ENCODE measurements at places on chromosomes 5 and 9. TPM values are rescaled to one million over a fixed set of nuclear protein-coding genes. Genes with fewer than 3 reads are reported as not detected.
A peak's percentile ranks its signal among the peaks of the same experiment; 100 is the strongest.

JAKMIP2 gene
- total RNA-seq = 31.0 TPM

- H3K27ac ChIP-seq = no peak overlapping the region
- H3K27me3 ChIP-seq = no peaks in the 10 kb centered on the region
- H3K4me3 ChIP-seq = no peak overlapping the region
- DNase-seq = no peak
Measured at GRCh38 chr9:136602193-136602885, 56.5 kb upstream of the NOTCH1 start.

CER1 gene
- 0.79 TPM for total RNA-seq

DNA sequence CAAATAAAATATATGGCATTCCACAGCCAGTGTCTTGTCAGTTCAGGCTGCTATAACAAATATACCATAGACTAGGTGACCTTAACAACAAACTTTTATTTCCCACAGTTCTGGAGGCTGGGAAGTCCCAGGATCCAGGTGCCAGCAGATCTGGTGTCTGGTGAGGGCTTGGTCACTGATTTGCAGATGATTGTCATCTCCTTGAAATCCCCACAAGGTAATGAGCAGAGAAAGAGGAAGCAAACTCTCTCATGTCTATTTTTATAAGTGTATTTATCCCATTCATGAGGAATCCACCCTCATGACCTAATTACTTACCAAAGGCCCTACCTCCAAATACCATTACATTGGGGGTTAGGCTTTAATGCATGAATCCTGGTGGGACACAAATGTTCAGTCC lies 663.2 kb downstream of the TLR4 start:
- no peak overlapping the region for H3K4me3 ChIP-seq
- H3K36me3 ChIP-seq = no peaks in the 10 kb centered on the region
- H3K4me1 ChIP-seq = no peaks in the 10 kb centered on the region
- no peak overlapping the region for H3K27ac ChIP-seq
- DNase-seq = no peak
- H3K27me3 ChIP-seq = no peaks in the 10 kb centered on the region

- H3K36me3 ChIP-seq = no peaks in the 10 kb centered on the region
- no peak overlapping the region for H3K4me3 ChIP-seq
- no peaks in the 10 kb centered on the region for H3K27me3 ChIP-seq
- no peaks in the 10 kb centered on the region for H3K4me1 ChIP-seq
- peak; percentile 51 for DNase-seq
Measured at GRCh38 chr5:175864296-175864695, 7.1 kb upstream of the CPLX2 start.

PCDHA9 gene
- 4.1 TPM for total RNA-seq

GRCh38 chr5:178641711-178642110 lies 14.9 kb upstream of the CLK4 start:
- H3K4me1 ChIP-seq = no peaks in the 10 kb centered on the region
- H3K36me3 ChIP-seq = no peaks in the 10 kb centered on the region
- H3K27me3 ChIP-seq = no peaks in the 10 kb centered on the region
- no peak overlapping the region for H3K27ac ChIP-seq
- no peak overlapping the region for H3K4me3 ChIP-seq
- DNase-seq = no peak

RAI14 gene
- total RNA-seq = 36.0 TPM

KCNMB1 gene
- 0.30 TPM for total RNA-seq

TXNDC15 gene
- total RNA-seq = 96.5 TPM

DNA sequence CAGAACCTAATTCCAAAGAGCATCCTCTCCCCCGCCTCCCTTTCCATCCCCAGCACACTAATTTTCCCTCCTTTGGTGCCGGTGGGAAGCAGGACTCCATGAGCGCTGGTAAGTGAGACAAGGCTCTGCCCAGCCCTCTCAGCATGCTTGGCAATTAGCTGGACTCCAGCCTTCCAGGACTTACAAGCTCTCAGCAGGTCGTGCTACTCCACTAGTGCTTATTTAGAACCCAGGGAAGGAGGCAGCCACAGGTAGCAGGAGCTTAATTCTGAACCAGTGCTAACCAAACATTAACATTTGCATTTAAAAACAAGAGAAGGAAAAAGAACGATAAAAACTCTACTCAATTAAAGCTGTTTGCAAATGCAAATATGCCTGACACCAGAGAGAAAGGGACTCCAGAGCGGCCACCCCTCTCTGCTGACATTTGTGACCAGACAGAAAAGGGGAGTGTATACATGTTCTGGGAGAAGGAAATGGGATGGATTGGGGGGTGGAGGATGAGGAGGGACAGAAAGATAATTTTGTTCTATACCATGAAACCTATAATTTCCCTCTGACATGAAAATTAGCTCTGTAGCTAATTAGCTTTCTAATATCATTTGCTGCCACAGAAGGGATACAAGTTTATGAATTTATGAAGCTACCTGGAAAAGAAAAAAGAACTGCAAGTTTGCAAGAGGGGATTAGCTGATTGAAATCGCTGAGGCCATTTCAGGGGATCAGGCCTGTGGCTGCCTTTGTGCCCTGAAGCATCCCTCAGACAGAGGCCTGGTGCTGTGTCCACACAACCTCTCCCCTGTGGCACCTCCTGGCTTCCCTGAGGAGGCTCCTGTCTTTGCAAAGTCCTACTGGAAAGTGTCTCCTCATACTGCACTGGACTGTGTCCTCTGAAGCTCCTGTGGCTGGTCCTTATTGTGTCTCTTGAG lies 266.3 kb downstream of the SEC61B start:
- H3K4me3 ChIP-seq = no peak overlapping the region
- no peaks in the 10 kb centered on the region for H3K4me1 ChIP-seq
- no peak overlapping the region for H3K27ac ChIP-seq
- no peaks in the 10 kb centered on the region for H3K36me3 ChIP-seq

DNA sequence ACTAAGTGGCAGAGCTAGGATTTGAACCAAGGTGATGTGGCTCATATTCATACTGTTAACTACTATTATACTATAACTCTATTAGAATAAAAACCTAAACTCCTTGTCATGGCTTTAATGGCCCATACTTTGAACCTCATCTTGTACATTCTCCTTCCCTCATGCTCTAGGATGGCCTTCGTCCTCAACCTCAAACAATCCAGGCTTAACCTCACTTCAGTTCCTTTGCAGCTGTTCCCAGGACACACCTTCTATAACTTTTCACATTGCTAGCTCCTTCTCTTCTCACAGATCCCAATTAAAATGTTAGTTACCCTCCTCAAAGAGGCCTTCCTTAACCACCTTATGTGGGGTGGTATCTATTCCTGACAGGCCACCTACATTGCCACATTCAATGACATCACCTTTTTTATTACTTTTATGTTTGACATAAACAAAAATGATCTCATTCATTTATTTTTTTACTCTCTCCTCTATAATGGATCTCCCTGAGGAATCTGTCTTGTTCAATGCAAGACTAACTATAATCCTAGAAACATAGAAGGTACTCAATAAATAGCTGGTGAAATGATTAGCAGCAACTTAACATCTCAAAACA lies 53.7 kb downstream of the CEP120 start:
- no peak overlapping the region for H3K27ac ChIP-seq
- no peak overlapping the region for H3K4me3 ChIP-seq
- H3K36me3 ChIP-seq = peaks cover 3% of the 10 kb centered on the region
- DNase-seq = no peak

- no peaks in the 10 kb centered on the region for H3K27me3 ChIP-seq
- H3K36me3 ChIP-seq = no peaks in the 10 kb centered on the region
- H3K27ac ChIP-seq = no peak overlapping the region
- no peak overlapping the region for H3K4me3 ChIP-seq
Measured at GRCh38 chr9:100111235-100111634, 12.2 kb downstream of the INVS start.

TLX3 gene
- total RNA-seq = 0.50 TPM

DNA sequence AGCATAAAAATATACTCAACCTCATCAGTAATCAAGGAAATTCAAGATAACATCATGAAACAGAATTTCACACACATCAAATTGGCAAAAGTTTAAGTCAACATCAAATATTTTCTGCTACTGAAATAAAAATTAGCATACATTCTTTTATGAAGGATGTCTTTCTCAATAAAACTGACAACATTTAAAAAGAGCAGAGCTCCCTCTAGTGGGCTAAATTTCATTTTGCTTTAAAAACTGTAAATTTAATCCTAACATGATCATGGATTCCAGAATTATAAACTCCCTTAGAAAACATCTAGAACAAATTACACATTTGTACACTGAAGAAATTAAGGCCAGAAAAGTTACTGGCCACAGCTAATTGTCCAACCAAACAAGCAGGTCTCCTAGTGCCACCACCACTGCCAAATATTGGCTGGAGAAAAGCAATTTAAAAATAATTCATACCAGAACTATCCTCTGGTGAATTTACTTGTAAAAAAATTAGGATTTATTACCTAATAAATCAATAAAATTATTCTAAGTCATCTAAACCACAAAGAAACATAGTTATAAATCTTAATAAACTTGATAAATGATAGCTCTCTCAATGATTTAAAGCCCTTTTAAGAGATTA lies 31.2 kb downstream of the DEPDC1B start:
- H3K27me3 ChIP-seq = no peaks in the 10 kb centered on the region
- no peak overlapping the region for H3K4me3 ChIP-seq
- DNase-seq = peak; percentile 88
- no peaks in the 10 kb centered on the region for H3K36me3 ChIP-seq
- H3K4me1 ChIP-seq = no peaks in the 10 kb centered on the region

DNA sequence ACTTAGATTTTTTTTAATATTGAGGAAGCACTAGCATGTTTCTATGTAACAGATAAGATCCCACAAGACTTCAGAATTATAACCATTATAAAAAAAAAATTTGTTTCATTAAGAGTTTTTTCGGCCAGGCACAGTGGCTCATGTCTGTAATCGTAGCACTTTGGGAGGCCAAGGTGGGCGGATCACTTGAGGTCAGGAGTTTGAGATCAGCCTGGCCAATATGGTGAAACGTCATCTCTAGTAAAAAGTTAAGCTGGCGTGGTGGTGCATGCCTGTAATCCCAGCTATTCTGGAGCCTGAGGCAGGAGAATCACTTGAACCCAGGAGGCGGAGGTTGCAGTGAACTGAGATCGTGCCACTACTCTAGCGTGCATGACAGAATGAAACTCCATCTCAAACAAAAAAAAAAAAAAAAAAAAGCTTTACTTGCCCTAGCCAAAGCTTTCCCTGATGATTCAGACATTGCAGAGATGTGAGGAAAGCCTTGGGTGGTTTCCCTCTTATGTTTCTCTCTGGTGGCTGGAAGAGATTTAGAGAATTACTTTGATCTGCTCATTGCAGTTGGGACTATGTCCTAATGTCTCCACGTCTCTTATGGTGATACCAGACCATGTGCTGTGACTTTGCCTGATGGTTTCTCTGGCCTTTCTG lies 65.4 kb downstream of the EGFLAM start:
- no peaks in the 10 kb centered on the region for H3K36me3 ChIP-seq
- no peaks in the 10 kb centered on the region for H3K4me1 ChIP-seq
- no peak for DNase-seq
- no peaks in the 10 kb centered on the region for H3K27me3 ChIP-seq
- no peak overlapping the region for H3K27ac ChIP-seq
- H3K4me3 ChIP-seq = no peak overlapping the region

- H3K4me3 ChIP-seq = no peak overlapping the region
- no peak overlapping the region for H3K27ac ChIP-seq
- no peaks in the 10 kb centered on the region for H3K27me3 ChIP-seq
- H3K4me1 ChIP-seq = no peaks in the 10 kb centered on the region
- no peaks in the 10 kb centered on the region for H3K36me3 ChIP-seq
Measured at GRCh38 chr5:143977891-143978461, 166.0 kb downstream of the HMHB1 start.

CDKN2B-AS1 gene
- total RNA-seq = 0.55 TPM

PCDHB16 gene
- total RNA-seq = 3.9 TPM

- no peaks in the 10 kb centered on the region for H3K36me3 ChIP-seq
- no peak overlapping the region for H3K4me3 ChIP-seq
- DNase-seq = no peak
- no peak overlapping the region for H3K27ac ChIP-seq
- H3K27me3 ChIP-seq = no peaks in the 10 kb centered on the region
- no peaks in the 10 kb centered on the region for H3K4me1 ChIP-seq
Measured at GRCh38 chr9:76526026-76526425, 67.0 kb downstream of the GCNT1 start.

DNA sequence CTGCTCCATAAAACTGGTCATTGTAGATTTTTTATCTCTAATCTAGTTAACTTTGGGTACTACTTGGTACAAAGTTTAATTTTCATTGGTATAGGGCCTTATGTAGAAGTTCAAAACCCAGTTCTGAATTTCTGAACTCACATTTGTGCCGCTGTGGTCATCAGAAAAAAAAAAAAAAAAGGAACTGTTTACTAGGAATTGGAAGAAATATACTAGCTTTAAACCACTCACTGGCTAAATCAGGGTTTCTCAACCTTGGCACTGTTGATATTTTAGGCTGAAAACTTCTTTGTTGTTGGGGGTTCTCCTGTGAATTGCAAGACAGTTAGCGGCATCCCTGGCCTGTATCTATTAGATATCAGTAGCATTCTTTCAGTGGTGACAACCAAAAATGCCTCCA lies 4.1 kb upstream of the ZFYVE16 start:
- no peak for DNase-seq
- no peaks in the 10 kb centered on the region for H3K27me3 ChIP-seq
- H3K27ac ChIP-seq = no peak overlapping the region

GRCh38 chr5:75138689-75139088 lies 86.3 kb upstream of the GCNT4 start:
- H3K4me1 ChIP-seq = no peaks in the 10 kb centered on the region
- H3K27me3 ChIP-seq = no peaks in the 10 kb centered on the region
- no peak for DNase-seq
- no peak overlapping the region for H3K27ac ChIP-seq
- no peaks in the 10 kb centered on the region for H3K36me3 ChIP-seq

DNA sequence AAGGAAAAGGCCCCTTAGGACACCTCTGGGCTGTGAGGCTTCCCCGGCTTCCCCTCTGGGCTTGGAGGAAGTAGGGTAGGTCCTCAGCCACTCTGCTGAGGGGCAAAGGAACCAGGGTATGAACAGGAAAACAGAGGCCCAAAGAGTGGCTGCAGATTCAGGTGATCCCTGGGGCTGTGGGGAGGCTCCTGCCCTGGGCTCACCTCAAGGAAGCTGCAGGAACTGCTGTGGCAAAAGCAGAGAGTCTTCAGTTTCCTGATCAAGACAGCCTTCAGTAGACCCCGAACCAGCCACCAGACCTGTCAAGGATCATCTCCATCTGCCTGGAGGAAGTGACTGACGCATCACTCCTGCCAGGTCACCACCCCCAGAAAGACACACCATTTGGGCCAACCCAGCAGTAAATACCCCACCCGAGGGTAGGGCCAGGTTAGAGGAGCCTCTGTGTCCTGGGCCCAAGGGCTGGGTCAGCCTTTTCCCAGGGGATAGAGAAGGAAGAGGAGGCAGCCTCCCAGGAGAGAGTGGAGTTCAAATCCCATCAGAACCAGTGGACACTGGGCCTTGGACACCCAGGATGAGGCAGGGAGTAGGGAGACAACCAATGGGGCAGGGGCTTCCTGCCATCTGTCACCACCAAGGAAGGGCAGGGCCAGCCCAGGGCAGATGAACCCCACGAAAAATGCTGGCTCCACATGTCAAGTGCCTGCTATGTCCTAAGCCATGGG lies 5.8 kb upstream of the ST6GALNAC6 start:
- H3K4me1 ChIP-seq = peaks cover 46% of the 10 kb centered on the region
- no peaks in the 10 kb centered on the region for H3K27me3 ChIP-seq
- DNase-seq = no peak
- peak overlapping the region; percentile 82 for H3K27ac ChIP-seq

- H3K36me3 ChIP-seq = no peaks in the 10 kb centered on the region
- no peak for DNase-seq
- H3K4me3 ChIP-seq = no peak overlapping the region
- no peaks in the 10 kb centered on the region for H3K4me1 ChIP-seq
- H3K27me3 ChIP-seq = no peaks in the 10 kb centered on the region
Measured at GRCh38 chr5:51131266-51131665, 252.0 kb upstream of the ISL1 start.

All from spinal cord (tissue), 10 donors.